ENCODE measurements at places on chromosomes 2 and 18. TPM values are rescaled to one million over a fixed set of nuclear protein-coding genes. Genes with fewer than 3 reads are reported as not detected.

GRCh38 chr18:49041435-49042245 is 90.9 kb upstream of the SMAD7 start:
- DNase-seq = no peak

- no peak for DNase-seq
Observed at GRCh38 chr2:155958834-155959233, 373.7 kb downstream of the NR4A2 start.

DNA sequence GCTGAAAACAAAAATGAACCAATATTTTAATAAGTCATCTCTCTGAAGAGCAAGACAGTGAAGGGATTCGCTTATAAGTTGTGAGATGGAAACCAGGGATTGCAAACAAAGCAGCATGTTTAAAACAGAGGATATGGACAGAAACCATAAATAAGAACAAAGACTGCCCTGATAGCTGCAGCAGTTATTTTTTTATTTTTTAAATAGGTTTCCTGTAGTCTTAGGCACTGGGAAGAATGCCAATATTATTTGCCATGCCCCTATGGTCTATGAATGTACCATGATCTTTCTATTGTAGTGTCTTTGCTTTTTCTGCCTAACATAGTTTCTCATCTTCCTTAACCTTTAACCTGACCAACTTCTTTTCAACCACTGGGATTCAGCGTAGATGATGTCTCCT is 1334.0 kb upstream of the NRXN1 start:
- DNase-seq = no peak

- no peak for DNase-seq
Observed at GRCh38 chr2:22991844-22992243, 393.1 kb upstream of the KLHL29 start.

DNA sequence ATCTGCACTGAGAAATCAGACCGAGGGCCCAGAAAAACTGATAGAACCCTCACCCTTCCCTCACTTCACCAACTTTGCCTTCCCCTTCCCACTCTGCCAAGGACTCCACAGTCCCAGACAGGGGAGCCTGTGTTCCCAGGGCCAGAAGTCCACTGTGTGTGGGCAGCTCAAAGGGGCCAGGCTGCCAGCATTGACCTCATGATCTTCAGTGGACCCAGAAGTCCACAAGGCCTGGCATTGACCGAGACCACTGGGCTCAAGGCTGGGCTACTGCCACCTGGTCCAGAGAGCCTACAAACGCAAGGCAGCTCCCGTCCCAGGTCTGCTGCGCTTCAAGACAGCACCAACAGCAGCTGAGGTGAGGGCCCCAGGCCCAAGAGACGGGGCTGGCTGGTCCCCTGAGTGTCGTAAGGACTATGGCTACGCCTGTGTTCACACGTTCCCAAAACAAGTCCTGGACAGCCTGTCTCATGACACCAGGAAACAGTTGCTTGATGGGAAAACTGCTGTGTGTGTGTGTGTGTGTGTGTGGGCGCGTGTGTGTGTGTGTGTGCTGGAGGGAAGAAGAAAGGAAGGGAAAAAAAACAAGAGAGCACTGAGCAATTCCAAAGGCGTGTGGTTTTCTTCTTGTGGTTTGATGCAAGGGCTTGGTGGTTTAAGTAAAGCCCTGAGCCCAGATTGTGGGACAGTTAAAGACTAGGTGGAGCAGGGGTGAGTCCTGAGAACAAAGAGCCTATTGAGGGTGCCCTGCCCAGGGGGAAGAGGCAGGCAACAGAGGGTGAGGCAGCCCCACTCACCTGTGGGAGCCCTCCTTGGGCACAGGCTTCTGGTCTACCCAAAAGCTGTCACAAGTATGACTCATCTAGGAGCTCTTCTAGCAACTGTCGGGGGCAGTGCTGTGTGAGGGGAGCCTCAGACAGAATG is 46.6 kb upstream of the ZBTB7C start:
- peak; percentile 53 for DNase-seq

- no peak for DNase-seq
Observed at GRCh38 chr2:221501210-221501882, 70.8 kb downstream of the EPHA4 start.

- DNase-seq = no peak
Observed at GRCh38 chr18:78859686-78860085, 119.9 kb upstream of the SALL3 start.

DNA sequence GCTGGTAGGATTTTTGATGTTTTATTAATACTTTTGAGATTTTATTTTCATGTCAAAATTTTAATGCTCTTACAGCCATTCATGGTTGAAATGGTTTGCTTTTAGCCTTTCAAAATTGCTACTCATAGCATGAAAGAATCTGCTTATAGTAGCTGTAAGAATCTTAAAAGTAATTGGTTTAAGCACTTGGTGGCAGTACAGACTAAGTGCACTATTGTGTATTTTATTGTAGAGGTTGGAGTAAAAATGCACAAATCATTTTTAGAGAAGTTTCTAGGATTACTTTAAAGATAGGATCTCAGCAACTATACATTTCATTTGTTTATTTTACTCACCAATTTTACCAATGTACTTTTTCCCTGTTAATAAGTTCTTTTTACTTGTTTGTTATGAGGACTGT is 205.8 kb downstream of the SPAG16 start:
- no peak for DNase-seq

DNA sequence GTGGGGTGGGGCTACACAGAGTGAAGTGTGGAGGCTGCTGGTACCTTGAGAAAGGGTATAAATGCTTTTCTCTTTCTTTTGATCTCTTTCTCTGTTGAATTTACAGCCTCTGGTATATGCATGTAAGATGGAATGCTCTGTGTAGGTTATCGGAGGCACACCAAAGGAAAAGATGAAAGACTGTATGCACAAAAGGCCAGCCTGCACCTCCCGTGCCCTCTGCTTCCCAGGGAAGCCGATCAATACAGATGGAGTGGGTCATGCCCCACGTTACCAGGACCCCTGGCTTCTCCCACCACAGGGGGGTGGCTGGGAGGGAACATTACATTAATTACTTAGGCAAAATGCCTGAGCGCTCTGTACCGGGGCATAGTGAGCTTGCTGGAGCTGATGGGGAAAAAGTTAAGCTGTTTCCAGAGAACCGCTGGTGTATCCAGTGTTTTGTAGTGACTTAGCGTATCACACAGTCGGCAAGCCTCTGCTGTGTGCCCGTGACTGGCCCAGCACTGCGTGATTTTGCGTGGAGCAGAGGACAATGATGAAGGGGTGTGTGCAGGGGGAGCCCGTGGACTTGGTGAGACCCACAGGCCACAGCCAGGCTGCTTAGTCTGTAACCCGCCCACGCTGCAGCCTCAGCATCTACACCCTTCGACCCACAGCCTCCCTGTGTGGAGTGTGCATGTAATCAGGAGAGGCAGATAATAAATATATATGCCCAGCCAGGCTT is 8.0 kb downstream of the ALLC start:
- peak; percentile 21 for DNase-seq

- DNase-seq = no peak
Observed at GRCh38 chr2:20186855-20187187, 38.1 kb downstream of the SDC1 start.

DNA sequence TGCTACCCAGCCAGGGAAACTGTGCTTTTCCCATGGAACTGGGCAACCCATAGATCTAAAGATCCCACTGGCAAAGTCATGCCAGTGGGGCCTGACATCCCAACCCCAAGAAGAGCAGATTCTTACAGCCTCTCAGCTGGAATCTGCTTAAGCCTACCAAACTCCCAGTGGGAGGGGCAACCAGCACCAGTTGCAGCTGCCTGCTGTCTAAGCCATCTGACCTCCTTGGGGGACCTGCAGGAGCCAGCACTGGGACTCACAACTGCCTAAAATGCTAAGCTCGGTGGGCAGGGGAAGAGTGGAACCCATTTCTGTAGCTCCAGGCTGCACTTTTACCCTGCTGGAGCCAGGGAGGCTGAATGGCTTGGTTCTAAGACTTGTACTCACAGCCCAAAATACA is 770.7 kb upstream of the SLC8A1 start:
- DNase-seq = no peak

DNA sequence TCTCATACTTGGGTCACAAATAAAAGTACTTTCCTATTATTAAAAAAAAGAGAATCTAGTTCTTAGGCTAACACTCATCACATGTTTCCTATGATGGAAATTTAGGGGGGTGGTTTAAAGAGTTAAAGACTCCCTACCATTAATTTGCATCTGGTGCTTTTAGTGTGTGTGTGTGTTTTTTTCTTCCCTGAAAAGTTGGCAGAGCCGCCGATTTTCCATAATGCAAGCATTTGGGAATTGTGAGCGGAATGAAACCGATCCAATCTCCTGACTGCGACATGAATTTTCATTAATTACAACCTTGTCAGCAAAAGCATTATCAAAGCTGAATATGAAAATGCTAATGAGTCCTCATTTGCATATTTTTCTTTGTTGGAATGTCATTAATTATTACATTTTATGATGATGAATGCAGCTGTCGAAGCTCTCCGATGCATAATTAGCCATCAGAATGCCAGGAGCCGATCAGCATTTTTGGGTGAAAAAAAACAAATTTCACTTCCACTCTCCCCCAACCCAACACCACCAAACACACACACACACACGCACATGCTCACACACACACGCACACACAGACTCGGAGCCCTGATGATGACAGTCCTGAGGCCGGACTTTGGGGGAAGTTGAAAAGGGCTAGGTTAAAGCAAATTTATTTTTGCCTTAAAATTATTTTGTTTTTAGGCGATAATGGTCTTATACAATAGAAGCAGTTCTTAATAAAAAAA is 165.4 kb downstream of the TCF4 start:
- DNase-seq = no peak

- DNase-seq = no peak
Observed at GRCh38 chr2:9757501-9758264, 85.6 kb upstream of the TAF1B start.

DNA sequence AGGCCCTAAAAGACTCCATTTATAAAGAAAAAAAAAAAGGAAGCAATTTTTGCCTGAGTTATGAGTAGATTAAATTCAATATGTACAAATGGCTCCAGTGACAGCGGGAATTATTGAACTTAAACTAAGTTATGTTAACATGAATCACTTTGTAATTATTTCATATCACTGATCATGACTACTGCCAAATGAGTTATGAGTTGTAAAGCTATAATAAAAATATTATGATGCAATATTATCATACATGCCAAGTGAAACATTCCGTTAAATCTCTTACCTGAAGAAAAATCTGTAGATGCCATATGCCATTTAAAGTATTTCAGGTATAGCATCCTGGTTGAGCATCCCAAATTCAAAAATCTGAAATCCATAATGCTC is 217.5 kb downstream of the DLGAP1 start:
- no peak for DNase-seq

- peak; percentile 55 for DNase-seq
Observed at GRCh38 chr2:122209377-122209776, 453.9 kb downstream of the TSN start.

DNA sequence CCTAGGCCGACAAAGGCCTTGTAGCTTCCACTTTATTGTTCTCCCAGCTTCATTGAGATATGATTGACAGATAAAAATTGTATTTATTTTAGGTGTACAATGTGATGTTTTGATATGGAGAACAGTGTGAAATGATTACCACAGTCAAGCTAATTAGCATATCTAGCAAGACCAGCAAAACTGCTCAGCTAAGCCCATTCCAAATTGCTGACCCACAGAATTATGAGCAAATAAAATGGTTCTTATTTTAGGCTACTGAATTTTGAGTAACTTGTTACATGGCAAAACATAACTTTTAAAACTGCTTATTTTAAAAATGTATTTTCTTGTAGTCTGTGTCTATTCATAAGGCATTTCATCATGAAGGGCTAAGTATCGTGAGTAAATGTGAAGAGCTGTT is 8.6 kb upstream of the SELENOI start:
- no peak for DNase-seq

DNA sequence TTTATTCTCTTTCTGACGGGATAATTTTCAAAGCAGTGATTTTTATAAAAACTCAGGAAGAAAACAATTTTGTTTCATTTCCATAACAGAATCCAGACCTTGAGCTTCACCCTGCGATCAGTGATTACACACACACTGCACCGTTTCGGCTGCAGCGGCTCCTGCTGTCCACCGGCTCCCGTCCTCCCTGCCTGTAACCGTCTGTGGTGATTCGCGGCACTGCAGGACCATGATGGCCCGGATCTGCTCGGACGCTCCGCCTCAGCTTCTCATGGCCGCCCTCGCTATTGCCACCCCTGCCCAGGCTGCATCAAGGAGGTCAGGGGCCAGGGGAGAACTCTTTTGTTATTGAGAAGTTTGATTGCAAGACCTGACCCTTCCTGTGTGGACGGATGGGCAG is 246.1 kb downstream of the TWIST2 start:
- DNase-seq = no peak

- no peak for DNase-seq
Observed at GRCh38 chr2:117770730-117771129, 43.8 kb upstream of the DDX18 start.

DNA sequence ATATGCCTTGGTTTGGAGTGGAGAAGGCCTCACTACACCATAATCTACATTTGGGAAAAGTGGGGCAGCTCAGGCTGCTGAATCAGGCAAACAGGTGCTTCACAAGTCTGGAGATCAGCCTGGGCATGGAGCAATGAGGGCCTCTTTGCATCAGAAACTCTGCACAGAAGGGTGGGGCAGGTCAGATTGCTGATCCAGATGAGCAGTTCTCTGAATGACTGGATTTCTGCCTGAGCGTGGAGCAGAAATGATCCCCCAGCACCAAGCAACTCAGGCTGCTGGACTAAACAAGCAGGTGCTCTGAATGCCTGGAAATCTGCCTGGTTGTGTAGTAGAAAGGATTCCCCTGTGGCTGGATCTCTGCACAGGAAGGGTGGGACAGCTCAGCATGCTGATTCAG is 605.3 kb upstream of the ZNF804A start:
- DNase-seq = no peak

GALNT5 gene
- 0.15 TPM for total RNA-seq

ATP6V1B1 gene
- total RNA-seq = not detected

SLC66A3 gene
- total RNA-seq = 8.1 TPM

SERPINB2 gene
- not detected for total RNA-seq

IL36B gene
- not detected for total RNA-seq

ASXL3 gene
- total RNA-seq = 2.6 TPM

MC2R gene
- total RNA-seq = not detected

AQP12B gene
- not detected for total RNA-seq

CAPN14 gene
- total RNA-seq = not detected

PDE1A gene
- 1.1 TPM for total RNA-seq

PLGLB2 gene
- 254 TPM for total RNA-seq
